ENCODE measurements at places on chromosomes 11 and 22.

DNA sequence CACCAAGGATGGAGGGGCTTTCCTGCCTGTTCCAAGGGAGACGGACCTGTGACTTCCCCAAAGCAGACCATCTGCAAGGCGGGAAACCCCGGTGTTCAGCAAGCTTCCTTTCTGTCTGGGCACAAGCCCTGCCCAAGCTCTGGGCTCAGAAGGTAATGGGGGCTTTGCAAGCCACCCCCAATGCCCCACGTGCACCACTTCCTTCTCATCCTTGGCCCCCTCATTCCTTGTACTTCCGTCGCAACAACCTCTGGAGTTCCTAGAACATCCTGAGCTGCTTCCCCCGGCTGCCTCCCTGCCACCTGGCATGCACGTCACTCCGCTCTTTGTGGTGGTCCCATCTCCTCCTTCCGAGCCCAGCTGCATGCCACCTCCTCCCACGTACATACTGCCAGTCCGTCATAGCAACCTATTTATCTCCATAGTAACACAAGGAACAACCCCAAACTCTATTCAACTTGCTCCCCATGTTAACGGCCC lies 3.9 kb downstream of the MYEOV start:
- peak; percentile 74 for DNase-seq

- no peak for DNase-seq
These were observed 51.3 kb upstream of the SESN3 start for GRCh38 chr11:95282291-95282751.

GRCh38 chr11:61890529-61891330 lies 615 bp downstream of the FADS3 start:
- DNase-seq, result peak; percentile 82

- no peak for DNase-seq
These were observed 95.4 kb downstream of the MORC2 start for GRCh38 chr22:30873086-30873650.

DNA sequence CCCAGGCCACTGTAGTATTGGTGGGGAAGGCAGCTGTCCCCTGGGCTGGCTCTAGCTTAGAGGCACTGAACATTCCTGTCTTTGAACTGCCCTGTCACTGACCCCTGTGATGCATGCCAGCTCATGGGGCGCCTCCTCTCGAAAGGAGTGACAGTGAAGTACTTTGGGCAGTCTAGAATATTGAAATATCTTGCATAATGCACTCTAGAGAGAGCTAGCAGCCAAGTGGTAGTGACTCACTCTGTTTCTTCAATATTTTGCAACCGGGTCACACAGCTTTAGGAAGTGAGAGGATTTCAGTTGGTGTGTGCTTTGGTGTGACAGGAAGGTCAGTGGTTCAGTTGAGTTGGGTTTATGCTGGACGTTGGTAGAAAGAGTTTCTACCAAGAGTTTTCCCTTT lies 35.5 kb upstream of the ST14 start:
- DNase-seq, result peak; percentile 80

GRCh38 chr22:36125994-36126531 lies 34.5 kb downstream of the APOL3 start:
- DNase-seq, result no peak

GRCh38 chr11:74476536-74476935 lies 9.2 kb upstream of the KCNE3 start:
- no peak for DNase-seq
